Left renal pelvis (tissue), 4 donors: ENCODE measurements at places on chromosomes 4 and X. TPM values are rescaled to one million over a fixed set of nuclear protein-coding genes. Genes with fewer than 3 reads are reported as not detected.

GRCh38 chr4:3640587-3640962 lies 108.4 kb upstream of the LRPAP1 start:
- DNase-seq: no peak

- no peak for DNase-seq
Observed at GRCh38 chr4:133592106-133592505, 443.0 kb downstream of the PCDH10 start.

DNA sequence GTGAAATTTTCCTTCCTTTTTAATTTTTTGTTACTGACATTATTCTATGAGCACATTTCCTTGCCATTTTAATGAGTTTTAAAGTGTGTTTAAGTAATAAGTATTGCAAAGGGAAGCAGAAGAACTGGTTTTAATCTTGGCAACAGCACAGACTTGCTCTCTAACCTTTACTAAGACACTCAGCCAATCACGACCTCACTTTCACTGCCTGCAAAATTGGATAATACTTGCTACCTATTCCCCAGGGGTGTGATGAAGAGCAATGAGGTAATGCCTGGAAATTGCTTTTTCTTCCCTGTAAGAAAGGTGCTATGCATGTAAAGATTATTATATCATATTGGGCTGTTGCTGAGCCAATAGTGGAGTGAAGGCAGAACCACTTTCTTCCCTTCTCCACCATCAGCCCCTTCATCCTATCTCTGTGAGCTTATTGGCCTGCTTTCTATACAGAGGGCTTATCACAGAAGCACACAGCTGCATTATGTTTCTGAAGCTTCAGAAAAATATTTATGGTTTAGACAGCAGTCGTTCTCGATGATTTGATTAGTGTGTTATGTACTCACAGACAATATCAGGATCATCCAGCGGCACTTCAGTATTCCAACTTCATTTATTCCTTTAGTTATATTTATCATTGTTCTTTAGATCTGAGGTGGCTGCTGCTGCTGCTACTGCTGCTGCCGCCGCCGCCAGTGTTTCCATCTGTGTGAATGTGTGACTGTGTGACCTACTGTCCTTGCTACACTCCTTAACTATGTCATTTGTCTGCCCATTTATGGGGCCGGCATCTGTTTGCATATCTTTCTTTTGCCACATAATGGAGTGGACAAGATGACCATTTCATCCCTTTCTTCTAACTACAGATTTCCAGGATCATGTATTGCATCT lies 255.1 kb downstream of the C4orf33 start:
- DNase-seq: no peak

DNA sequence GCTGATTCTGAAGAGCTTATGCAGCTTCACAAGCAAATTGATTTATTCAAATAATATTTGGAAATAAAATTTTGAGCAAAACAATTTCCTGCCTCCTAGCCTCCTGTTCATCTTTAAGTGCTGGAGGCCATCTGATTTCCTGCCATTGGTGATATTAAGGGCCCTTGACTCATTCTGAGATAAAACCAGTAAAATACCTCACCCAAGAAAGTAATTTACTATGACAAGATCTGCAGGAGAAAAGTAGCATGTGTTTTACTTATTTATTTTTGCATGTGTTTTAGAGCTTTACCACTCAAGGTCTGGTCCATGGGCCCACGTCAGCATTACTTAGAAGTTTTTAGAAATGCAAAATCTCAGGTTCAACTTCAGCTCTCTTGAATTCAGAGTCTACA lies 67.7 kb downstream of the DCLK2 start:
- no peak for DNase-seq

GRCh38 chr4:13815231-13815630 lies 187.7 kb upstream of the BOD1L1 start:
- DNase-seq: no peak

GRCh38 chr4:24070117-24070516 lies 180.3 kb upstream of the PPARGC1A start:
- no peak for DNase-seq

GRCh38 chr4:159549098-159549518 lies 446.2 kb downstream of the RAPGEF2 start:
- DNase-seq: no peak

DNA sequence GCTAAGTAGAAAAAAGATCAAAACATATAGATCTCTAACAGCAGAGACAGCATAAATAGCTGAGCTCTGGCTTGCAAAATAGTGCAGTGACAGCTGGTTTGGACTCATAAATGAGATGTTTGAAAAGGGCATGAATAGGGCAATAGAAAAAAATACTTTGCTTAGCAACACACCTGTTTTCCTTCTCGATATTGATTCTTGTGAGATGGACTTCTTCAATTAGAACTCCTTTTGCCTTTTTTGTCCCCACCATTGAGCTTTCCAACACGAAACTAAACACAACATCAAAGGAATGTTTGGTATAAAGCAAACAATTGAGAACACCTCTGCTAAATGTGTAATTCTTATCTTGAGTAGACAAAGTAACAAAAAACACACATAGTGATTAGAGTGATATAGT lies 726.3 kb downstream of the RAPGEF2 start:
- no peak for DNase-seq

- no peak for DNase-seq
Observed at GRCh38 chr4:150206954-150207353, 128.7 kb downstream of the DCLK2 start.

- DNase-seq: no peak
Observed at GRCh38 chrX:87805829-87806490, 288.4 kb downstream of the KLHL4 start.

- no peak for DNase-seq
Observed at GRCh38 chr4:7785017-7785416, 154.6 kb downstream of the AFAP1 start.

- DNase-seq: no peak
Observed at GRCh38 chrX:53831662-53832635, 145.4 kb upstream of the HUWE1 start.

DNA sequence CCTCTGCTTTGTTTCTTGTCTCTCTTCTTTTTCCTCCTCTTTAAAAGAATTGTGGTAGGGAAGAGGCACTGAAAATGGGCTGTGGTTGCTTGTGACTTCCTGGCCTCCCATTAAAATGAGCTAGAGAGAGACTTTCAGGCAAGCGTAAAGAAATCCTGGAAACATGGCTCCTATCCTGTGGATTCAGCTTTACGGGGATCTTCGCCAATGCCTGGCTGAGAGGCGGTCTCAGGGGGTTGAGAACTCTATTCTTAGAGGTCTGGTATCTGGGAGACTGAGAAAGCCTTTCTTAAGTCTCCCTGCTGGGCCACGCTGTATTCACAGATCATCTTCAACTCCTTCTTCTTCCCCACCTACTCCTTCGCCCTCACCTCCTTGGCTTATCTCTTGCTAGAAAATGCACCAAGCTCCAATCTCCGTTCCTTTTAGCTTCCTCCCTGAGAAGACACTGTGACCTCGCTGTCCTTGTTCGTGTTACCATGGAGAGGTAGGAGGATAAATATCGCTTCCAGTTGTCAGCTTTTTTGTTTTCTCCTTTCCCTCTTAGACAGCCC lies 542 bp upstream of the KLF8 start:
- DNase-seq: no peak

PPP2R2C gene
- polyA plus RNA-seq: 0.40 TPM

GCNA gene
- polyA plus RNA-seq: 4.6 TPM

RNF128 gene
- 9.9 TPM for polyA plus RNA-seq

NPY5R gene
- polyA plus RNA-seq: 4.4 TPM
